ENCODE measurements at places on chromosomes 6 and 20.

DNA sequence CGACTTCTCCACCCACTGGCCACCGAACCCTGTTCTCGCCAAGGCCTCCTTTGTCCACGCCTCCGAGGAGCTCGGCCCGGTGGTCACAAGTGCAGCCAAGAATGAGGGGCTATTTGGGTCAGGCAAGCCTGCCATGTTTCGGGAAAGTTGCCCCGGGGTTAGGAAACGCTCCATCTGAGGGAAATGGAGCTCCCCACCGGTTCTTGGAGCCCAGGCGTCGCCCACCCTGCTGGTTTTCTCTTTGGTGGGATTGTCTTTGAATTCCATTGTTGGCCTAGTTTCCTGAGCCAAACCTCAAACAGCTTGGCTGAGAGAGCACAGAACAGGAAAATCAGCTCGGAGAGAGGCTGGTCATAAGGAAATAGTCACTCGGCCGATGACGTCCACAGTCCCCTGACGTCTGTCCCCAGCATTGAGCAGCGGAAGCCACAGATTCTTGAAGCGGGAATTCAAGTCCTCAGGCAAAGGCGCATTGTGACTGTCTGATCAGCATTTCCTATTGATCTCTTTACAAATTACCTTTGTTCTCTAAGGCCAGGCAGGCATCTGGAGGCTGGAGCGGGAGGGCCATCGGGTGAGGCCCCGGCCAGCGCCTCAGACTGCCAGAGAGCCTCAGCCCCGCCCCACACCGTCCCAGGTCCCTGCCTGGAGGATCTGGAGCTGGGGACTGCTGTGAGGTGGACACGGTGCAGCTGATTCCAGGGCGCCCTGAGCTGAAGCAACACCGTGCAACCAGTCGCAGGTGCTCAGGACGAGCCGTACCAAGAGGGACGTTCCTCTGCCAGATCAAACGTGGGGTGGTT is 138.6 kb downstream of the DLL1 start:
- peak; percentile 50 for DNase-seq

- no peak for DNase-seq
Measured at GRCh38 chr6:32226434-32226833, 2.6 kb upstream of the NOTCH4 start.

- no peak for DNase-seq
Measured at GRCh38 chr6:81215092-81215432, 537.4 kb downstream of the TENT5A start.

GRCh38 chr20:14948416-14948815 is 611.0 kb upstream of the FLRT3 start:
- no peak for DNase-seq

- DNase-seq, result no peak
Measured at GRCh38 chr6:4303638-4304037, 168.3 kb upstream of the ECI2 start.

- DNase-seq, result peak; percentile 85
Measured at GRCh38 chr6:17962436-17963031, 24.9 kb downstream of the KIF13A start.

DNA sequence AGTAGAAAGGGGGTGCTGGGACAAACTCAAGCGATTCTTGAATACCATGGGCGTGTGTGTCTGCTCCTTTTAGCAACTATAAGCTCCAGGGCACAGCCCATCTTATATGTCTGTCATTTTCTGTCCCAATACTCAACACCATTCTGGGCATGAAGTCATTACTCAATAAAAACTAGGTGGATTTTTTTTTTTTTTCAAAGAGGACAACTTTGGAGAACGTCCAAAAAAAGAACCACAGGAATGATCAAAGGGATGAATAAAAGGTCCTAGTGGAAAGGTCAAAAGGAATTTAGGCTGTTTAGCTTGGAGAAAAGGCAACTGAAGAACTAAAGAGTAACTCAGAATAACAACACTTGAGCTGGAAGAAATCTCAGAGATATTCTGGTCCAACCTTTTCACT is 24.4 kb downstream of the UQCC1 start:
- no peak for DNase-seq

- DNase-seq, result no peak
Measured at GRCh38 chr6:52457096-52457495, 37.0 kb downstream of the EFHC1 start.

DNA sequence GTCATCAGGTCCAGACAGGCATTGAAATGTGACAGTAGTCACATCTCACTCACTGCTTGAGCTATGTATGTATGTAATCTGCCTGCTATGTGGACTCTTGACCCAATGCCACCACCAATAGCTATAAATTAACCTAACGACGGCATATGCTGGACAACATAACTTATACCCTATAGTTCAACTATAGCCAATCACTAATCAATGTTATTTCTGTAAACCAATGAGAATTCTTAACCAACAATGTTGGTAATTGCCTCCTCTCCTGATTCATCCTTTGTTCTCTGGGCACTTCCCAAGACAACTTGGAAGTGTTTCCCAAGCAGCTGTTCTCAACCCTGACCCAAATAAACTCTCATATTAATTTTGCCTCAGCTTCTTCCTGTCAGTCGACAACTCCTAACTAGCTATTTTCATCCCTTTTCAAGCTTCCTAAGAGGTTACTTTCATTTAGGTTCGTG is 24.1 kb upstream of the SERPINB1 start:
- DNase-seq, result no peak

GRCh38 chr6:113980937-113981554 is 10.1 kb upstream of the HDAC2 start:
- peak; percentile 43 for DNase-seq

- DNase-seq, result no peak
Measured at GRCh38 chr20:49727894-49728885, 14.5 kb upstream of the B4GALT5 start.

- no peak for DNase-seq
Measured at GRCh38 chr6:5036269-5036668, 32.4 kb upstream of the RPP40 start.

GRCh38 chr6:93419304-93420162 is at the start of gene EPHA7:
TSS of gene EPHA7 (minus strand) at chr6:93419559. CDS start at chr6:93419341, 218 bp downstream.
- peak; percentile 97 for DNase-seq

- DNase-seq, result no peak
Measured at GRCh38 chr6:37208793-37209192, 38.8 kb downstream of the PIM1 start.

DNA sequence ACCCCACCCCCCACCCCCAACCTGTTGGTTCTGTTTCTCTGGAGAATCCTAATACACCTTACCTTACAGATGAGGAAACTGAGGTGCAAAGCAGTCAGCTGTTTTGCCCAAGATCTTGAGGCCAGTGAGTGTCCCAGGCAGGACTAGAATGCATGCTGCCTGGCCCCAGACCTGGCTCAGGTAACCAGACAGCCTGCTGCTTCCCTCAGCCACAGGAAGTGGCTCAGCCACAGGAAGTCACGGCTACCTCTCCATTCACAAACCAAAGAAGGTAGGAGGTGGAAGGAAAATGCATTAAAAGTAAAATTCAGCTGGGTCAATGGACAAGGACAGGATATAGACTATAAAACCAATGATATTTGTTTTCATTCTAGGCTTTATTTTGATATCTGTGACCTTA is 517.6 kb downstream of the CD83 start:
- no peak for DNase-seq

- DNase-seq, result no peak
Measured at GRCh38 chr6:108734271-108734922, 113.8 kb upstream of the ARMC2 start.

GRCh38 chr20:34180460-34181120 is 60.6 kb upstream of the ASIP start:
- DNase-seq, result peak; percentile 66

- no peak for DNase-seq
Measured at GRCh38 chr20:48153103-48153502, 367.8 kb upstream of the SULF2 start.

DNA sequence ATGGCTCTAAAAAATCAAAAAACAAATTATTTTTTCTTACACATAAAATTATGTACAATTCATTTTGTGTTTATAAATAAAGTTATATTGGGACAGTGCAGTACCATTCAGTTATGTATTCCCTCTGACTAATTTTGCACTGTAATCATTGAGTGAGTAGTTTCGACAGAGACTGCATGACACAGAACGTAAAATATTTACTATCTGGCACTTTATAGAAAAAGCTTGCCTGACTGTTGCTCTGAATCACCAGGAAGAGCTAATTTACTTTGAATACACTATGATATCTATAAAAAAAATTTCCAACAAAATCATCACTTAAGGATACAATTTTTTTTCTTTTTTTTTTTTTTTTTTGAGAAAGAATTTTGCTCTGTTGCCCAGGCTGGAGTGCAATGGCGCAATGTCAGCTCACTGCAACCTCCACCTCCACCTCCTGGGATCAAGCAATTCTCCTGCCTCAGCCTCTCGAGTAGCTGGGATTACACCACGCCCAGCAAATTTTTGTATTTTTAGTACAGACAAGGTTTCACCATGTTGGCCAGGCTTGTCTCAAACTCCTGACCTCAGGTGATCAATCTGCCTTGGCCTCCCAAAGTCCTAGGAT is 11.0 kb upstream of the KHDC1L start:
- DNase-seq, result no peak

- DNase-seq, result no peak
Measured at GRCh38 chr6:54291738-54292137, 16.5 kb upstream of the TINAG start.

DNA sequence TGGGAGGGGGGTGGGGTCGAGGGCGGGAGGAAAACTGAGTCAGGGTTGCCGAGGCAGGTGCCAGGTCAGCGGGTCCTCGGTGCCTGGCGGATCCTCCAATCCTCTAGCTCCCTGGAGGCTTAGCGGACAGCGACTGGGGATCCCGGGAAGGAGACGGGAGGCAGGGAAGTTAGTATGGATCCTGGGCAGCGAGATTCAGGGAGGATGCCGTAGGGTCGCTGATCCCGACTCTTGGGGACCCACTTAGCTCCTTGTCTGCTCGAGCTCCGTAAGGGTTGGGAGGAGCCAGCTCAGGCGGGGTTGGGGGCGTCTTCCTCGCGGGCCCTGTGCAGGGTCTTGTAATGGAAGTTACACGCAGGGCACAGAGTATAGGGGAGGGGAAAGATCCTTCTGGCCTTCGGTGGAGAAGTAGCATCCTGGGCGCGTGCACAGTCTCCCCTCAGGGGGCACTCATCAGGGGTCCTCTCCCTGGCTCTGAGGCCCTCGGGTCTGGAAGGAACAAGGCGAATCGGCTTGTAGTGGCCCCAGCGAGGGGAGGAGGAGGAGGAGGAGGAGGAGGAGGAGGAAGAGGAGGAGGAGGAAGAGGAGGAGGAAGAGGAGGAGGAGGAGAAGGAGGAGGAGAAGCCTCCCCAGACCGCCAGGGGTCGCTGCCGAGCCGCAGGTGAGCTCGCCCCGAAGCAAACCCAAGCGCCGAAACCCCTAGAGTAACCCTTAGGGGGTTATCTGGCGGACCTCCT is 6.4 kb upstream of the SLC12A5 start:
- DNase-seq, result peak; percentile 46

DNA sequence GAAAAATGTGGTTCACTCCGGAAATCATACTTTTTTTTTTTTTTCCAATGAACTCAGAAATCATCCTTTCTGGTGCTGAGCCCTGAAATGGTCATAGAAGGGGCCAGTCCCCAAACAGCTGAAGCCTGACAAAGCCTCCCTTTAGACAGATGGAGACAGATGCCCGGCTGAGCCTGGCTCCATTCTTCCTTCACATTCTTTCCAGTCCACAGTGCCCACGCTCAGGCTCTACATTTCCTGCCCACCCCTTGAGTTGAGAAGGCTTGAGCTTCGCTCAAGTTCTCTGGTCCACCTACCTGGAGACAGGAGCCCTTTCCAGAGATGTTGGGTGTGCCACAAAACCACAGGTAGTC is 41.2 kb downstream of the KCNK5 start:
- DNase-seq, result no peak

DNA sequence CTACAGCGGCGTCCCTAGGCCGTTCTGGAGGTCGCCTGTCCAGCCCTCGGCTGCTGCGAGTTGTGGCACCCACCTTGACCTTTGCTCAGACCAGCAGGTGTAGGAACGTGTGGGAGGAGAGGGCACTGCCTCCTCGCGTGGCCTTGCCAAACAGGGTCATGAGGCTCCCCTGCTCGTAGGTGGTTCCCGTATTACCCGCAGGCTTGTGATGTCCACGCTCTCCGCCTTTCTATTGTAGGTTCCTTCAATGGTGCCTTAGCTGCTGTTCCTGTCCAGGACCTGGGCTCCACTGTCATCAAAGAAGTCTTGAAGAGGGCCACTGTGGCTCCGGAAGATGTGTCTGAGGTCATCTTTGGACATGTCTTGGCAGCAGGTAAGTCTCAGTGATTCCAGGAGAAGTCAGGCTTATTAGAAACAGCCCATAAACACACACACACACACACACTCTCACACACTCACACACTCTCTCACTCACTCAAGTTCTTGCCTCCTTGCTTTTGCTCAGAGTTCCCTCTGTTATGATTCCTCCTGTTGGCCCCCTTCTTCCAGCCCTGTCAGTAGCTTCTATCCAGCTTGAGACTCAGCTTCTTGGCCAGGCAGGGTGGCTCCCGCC is 942 bp downstream of the ACAT2 start:
- DNase-seq, result no peak

- peak; percentile 78 for DNase-seq
Measured at GRCh38 chr6:6811128-6812009, 222.8 kb downstream of the LY86 start.

DNA sequence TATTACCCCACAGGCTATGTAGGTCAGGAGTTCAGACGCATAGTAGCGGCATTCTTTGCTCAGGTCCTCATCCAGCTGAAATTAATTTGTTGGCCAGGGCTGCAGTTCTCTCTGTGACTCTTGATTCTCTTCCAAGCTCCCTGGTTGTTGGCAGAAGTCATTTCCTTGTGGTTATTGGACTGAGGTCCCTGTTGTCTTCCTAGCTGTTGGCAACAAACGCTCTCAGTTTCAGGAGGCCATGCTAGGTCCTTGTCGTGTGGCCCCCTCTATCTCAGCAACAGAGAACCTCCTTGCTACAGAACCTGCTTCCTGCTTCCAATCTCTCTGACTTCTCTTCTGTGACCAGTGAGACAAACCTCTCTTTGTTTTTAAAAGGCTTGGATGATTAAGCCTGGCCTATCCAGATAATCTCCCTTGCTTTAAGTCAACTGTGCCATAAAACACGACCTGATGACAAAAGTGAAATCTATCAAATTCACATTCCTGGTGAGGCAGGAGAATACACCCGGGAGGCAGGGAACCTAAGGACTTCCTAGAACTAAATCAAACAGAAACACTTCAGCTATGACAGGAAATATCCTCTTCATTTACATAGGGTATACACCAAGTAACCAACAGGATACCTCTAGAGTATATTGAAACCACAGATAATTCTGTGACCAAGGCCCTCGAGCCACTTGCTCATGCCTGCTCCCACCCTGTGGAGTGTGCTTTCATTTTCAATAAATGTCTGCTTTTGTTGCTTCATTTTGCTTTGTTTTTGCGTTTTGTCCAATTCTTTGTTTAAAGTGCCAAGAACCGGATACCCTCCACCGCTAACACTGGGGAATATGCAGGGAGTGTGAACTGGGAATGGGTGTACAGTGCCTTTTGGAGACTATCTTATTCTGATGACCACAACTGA is 196.0 kb downstream of the BTBD3 start:
- DNase-seq, result no peak

GRCh38 chr6:140909156-140909555 is 1223.6 kb upstream of the GJE1 start:
- no peak for DNase-seq

- DNase-seq, result no peak
Measured at GRCh38 chr6:75603106-75603420, 1.4 kb downstream of the SENP6 start.

- no peak for DNase-seq
Measured at GRCh38 chr6:130069485-130069884, 51.1 kb downstream of the L3MBTL3 start.

GRCh38 chr6:21914121-21914973 is 320.8 kb downstream of the SOX4 start:
- peak; percentile 57 for DNase-seq

Measured in kidney (tissue), 22 donors.